ENCODE measurements at places on chromosomes 4 and X.

DNA sequence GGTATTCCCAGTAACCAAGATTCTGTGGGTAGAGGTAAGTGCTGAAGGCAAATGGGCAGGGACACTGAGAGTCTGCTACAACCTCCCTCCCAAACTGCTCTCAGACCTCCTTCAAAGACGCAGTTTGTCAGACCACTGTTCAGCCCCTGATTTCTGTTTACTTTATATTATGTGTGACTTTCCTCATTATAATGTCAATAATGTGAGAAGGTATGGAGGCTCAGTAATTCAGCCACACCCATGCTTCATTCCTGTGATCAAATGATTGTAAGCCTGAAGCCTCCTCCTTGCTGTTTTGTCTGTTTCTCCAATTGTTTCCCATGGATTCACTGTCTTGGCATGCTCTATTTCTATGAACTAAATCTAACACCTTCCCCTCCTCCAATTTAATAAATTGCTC is 75.6 kb downstream of the SYTL5 start:
- no peak for DNase-seq

GRCh38 chrX:119605464-119606279 is 552 bp downstream of the NKRF start:
- DNase-seq, result no peak

DNA sequence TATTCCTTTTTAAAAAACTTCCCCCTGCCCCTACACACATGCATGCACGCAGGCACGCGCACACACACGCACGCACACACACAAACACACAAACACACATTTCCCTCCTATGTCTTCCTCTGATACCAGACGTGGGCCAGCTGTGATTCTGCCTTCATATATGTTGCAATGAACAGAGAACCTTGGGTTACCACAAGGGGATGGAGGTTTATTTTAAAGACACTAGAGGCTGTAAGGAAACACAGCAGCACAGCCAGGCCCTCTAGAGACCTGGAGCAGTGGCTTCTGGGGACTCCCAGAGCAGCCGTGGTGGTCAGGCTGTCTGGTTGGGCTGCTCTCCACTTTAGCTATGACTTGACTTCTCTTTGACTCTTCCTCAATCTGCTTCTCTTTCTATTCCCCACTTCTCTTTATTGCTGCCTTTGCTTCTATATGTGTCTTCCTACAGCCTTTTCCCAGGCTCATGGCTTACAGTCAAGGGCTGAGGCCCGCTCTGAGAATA is 3.2 kb upstream of the TLR10 start:
- no peak for DNase-seq

DNA sequence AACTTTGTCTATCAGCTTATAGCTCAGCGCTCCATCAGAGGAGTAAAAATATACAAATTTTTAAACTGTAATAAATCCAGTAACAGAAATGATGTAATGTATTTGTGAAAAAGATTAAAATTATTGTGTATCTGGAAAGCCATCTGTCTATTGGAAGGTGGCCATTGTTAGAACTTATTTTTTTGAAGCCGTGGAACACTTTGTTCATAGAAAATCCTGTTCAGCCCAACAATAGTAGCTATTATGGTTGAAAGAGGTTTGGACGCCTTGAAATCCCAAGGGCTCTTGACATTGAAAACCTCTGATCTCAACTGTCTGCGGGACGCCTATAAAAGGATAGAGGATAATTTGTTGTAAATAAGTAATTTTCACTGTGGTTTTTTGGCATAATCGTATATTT is 98.3 kb downstream of the RAPGEF2 start:
- DNase-seq, result no peak

- no peak for DNase-seq
Observed at GRCh38 chrX:52353838-52354237, 15.0 kb upstream of the XAGE2 start.

DNA sequence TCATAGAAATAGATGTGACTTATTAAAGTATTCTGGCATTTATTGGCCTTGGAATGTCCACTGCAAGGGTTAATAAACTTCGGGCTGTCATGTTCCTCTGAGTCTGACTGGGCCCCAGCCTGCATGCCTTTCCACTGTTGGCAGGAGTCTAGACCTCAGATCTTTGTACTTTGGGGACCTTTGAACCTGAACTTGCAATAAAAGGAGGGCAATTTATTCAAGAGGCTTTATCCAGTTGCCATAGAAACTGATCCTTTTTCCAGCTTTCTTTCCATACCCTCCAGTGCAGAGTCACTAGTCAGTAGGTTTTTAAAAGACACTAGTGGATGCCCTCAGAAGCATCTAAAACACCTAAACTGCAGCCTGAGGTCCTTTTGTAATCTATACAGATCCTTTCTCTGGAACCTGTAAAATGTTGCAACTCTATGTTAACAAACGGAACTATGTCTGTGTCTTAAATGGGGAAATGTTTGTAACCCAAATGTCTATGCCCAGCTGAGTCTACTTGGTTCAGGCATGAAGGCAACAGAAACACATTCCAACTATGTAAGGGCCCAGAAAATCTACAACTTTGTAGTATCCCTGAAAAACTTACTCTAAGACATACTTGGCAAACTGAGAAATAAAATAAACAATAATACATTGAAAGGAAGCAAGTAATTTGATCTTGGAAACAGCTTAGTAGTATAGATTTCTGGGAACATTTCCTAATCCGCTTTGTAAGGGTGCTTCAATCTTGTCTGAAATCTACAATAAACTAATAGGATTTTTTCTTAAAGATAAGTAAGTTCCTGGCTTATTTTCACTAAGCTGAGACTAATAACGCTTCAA is 41.5 kb downstream of the SOWAHB start:
- DNase-seq, result no peak

DNA sequence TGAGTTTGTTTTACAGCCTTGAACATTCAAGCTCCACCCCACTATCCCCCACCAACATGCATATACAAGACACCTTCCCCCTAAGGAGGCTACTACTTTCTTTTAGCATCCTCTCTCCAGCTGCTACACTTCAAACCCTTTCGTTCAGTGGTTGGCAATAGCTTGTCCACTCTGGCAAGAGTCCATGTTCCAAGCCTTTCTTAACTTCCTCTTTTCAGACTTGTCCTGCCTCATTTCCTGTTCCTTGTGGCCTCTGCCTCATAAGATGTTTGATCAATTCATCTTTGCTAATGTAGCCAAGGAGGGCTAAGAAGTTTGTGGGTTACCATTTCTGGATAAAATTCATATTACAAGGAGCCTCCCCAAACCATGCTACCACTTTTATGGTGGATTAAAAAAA is 20.8 kb upstream of the ZCCHC12 start:
- no peak for DNase-seq

- no peak for DNase-seq
Observed at GRCh38 chr4:145103496-145103895, 5.4 kb downstream of the ABCE1 start.

GRCh38 chr4:153528705-153529485 is 62.7 kb downstream of the TMEM131L start:
- no peak for DNase-seq

DNA sequence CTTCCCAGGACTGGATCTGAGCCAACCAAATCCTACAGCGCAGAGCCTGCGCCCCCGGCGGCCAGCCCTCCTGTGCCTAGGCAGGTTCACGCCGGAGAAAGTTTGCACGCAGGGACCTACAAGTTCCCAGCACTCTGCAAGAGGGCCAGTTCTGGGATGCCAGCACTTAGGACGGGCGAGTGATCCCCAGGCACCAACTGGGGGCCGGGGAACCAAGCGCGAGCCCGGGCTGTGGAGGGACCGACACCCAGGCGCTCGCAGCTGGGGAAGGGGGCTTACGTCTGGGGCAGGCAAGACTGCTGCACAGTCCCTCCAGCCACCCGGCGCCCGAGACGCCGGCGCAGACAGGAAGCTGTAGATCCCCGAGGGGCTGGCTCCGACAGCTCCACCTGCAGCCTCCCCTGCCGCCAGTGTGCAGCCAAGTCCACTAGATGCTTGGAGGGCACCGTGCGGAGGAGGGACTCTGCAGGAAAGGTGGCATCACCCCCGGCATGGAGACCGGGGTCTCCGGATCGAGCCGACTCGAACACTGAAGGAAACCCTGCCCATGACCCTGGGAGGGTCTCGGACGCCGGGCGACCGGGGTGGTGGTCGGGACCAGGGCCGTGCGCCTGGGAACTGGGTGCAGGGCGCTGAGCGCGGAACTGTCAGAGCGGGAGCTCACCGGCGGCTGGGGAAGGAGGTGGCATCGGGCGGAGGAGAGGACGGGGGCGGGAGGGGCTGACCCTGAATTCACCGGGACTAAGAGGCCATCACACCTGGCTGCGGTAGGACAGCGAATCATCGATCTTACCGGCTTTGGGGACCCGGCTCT is 566 bp downstream of the CORIN start:
- DNase-seq, result no peak

DNA sequence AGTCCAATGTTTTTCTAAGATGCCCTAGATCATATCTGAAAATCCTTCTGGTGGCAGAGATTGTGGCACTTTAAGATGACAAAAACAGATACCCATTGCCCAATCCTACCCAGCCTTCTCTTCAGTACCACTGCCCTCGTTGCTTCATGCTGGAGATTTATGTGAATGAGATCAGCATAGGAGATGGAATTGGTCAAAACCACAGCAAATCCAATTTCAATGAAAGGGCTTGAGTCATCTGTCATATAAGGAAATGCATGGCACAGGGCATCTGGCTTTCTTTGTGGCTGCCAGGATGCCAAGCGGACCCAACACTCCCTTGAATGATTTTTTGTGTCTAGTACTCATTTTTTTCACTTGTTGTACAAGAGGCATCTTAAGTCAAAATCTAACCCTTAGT is 16.8 kb downstream of the AFF2 start:
- DNase-seq, result no peak

- DNase-seq, result no peak
Observed at GRCh38 chrX:109830157-109830703, 97.2 kb upstream of the ACSL4 start.

- DNase-seq, result no peak
Observed at GRCh38 chr4:113212613-113213012, 163.2 kb downstream of the ANK2 start.

DNA sequence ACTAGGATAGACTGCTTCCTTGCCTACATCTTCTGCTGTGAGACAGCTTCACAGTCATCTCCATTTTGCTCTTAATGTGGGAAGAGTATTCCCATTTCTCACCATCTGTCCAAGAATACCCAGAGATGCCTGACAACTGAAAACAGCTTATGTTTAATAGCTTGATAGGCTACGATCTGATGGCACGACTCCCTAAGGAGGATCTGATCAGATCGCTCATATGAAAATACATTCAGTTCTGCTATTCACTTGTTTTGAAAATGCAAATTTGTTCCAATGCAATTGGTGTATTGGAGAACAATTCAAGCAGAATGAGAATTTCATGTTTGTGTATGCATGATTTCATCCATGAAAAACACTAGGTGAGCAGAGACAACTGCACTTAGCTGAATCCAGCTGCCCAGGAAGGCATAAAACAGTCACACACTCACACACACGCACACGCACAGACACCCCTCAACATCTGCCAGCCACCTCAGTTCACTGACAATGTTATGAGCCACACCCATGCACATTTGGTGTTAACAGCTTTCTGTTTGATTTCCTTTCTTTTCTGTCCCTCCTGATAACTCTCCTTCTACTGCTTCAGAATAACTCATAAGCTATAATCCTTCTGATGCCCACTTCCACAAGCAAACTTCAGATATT is 29.6 kb downstream of the TRIML1 start:
- no peak for DNase-seq

GRCh38 chr4:140099983-140100382 is 54.0 kb downstream of the MAML3 start:
- no peak for DNase-seq

DNA sequence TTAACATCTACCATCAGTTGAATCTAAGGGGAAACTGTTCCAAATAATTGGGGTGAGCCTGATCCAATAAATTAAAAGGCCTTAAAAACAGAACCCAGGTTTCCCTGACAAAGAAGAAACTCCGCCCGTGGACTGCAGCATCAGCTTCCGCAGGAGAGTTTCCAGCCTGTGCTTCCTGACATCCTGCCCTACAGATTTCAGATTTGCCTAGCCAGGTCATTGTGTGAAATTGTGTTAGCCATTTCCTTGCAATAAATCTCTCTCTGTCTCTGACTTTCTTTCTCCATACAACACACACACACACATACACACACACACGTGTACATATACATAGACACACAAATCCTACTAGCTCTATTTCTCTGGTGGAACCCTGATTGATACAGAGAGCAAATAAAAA is 48.3 kb upstream of the LCORL start:
- DNase-seq, result no peak

DNA sequence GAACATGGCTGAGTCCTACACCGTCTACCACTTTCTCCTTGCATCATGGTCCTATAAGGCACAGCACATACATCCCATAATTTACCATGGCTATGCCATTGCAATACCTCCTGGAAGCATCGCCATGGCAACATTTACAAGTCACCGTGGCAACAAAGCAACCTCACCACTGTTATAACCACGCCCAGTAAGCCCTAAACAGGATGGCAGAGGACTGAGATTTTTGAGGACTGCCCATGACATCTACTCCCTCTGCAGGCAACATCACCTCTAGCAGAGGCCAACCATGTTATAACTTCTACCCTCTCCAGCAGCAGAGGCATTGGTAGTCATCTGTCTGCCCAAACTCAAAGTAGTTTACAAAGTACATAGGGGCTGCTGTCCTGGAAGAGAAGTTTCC is 29.7 kb downstream of the BCOR start:
- no peak for DNase-seq

DNA sequence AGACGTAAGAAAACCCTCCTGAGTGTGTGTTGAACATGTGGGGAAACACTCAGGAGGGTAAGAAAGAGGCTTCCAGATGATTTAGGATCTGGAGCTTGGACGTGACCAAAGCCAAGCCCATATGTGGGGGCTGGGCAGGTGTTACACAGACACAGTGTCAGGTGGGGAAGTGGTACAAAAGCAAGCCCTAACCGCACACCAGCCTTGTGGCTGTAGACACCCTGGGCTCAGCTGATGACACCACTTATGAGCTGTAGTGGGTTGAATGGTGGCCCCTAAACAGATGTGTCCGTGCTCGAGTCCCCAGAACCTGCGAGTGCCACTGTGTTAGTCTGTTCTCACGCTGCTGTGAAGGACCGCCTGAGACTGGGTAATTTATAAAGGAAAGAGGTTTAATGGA is 25.0 kb upstream of the NSG1 start:
- DNase-seq, result no peak

All from stimulated activated CD8-positive, alpha-beta memory T cell treated with anti-CD3 and anti-CD28 coated beads, Interleukin-2, amount 100 ng/mL, for 1 hour (primary cell).